ENCODE measurements at places on chromosomes 16 and 17.

DNA sequence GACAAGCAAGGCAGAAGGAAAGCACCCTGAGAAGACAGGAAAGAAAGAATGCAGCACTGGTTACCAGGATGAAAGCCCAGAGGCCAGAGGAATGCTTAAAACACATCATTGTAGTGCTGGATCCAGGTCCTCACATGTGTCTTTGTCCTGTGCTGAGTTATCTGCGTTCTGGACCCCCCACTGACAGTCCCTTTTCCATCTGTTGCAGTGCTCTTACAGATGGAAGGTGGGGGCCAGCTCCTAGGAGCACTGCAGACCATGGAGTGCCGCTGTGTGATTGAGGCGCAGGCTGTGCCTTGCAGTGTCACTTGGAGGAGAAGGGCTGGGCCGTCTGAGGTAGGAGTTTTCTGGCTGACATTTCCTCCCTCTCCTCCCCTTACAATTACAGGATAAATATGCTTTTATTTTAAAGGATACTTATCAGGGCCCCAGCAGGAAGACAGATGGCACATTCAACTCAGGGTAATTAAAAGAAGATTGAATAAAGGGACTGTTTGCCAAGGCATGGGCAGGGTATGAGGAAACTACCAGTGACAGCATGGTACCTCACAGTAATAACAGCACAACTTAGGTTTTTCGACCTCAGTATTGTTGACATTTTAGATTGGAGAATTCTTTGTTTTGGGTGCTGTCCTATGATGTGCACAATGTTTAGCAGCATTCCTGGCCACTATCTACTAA, 3.0 kb downstream of the EME1 start:
- no peak for DNase-seq

DNA sequence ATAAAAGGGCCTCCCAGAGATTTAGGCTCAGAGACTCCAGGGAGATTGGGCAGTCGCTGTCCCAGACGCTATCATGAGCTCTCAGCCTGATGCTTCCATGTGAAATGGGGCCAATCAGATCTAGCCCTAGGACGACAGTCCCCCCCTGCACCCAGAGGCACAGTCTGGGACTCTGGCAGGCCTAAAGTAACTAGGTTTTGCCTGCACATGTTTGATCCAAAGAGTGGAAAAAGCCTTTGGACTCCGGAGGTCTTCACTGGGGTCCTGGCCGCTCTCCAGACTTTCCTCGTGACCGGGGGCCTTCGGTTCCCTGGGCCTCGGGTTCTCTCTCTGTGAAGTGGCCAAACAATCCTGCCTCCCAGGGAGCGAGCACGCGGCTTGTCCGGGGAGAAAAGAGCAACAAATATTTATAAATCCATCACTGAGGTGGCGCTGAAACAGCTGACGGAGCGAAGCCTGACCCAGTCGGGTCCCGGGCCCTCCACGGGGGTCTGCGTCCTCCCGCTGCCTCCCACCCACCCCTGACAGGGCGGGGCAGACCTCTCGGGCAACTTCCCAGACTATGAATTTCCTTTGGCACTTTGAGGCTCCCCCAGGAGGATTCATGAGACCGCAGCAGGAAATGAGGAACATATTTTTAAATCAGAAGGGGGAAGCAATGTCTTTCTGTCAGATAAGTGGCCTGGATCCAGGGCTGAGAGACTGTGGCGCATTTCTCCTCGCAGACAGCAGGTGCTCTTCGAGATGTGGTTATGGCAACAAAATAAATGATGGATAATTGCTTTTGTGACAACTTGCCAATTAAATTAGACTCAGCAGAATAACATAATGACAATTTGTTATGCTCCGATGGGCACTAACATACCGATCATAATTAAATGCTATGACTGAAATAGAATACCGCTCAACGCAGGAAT, 38.9 kb downstream of the MRPS23 start:
- no peak for DNase-seq

GRCh38 chr17:71709271-71709890, 411.4 kb upstream of the SOX9 start:
- DNase-seq = no peak

- DNase-seq = no peak
Measured at GRCh38 chr17:9451934-9452333, 123.7 kb downstream of the STX8 start.
